ENCODE measurements at places on chromosomes 7 and 10.

DNA sequence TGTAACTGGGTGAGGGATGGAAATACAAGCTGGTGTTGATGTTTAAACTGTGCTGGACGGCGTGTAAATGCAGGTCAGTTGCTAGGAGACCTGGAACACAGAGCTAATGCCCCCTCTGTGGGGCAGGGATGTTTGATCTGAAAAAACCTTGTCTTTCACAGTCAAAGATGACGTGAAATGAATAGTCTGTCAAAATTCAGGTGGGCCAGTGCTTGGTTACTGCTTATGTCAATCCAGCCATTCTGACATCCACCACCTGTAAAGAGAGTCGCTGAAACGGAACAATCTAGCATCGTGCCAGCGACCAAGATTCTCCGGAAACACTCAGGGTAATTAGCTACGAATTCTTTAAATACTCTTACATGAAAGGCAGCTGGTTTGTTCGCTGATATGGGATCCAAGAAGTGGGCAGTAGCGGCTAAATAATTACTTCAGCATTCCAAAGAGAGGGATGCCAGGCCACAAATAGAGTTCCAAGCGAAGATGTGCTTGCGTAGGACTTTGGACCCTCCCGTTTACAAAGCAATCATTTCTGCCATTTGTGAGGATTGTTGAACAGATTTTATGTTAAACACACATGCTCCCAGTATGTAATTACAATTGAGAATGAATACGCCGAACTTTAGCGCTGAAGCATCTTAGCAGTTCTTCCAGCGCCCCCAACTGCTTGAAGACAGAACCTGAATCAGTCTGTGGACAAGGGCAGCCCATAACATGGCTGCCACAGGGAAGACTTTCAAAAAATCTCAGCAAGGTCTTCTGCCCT is 7.3 kb upstream of the ASB4 start:
- no peak for DNase-seq

DNA sequence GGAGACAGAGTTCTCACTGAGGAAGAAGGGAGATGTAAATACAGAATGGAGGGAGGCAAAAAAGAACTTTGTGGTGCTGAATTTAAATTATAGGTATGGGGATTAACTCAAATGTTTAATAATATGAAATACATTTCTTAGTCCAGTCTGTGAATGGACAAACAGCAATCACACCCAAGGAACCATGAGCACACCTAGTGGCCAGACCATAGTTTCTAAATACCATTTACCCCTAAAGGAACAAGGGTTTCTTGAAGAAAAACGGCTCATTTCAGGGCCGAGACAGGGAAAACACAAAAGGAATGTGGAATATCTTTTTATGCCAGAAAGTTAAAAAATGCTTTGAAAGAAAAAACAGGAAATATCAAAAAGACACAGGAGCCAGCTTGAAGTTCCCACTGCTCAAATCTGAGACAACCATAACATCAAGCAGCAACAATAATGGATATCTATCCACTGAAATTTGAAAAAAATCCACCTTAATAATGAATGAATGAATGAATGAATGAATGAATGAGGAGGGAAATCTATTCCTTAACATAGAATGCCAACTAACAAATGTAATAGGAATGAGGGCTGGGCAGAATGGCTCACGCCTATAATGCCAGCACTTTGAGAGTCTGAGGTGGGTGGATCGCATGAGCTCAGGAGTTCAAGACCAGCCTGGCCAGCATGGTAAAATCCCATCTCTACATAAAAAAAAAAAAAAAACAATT is 8.6 kb downstream of the IPMK start:
- DNase-seq: no peak

- no peak for DNase-seq
These were observed 63.0 kb upstream of the MPP7 start for GRCh38 chr10:28365840-28366239.

DNA sequence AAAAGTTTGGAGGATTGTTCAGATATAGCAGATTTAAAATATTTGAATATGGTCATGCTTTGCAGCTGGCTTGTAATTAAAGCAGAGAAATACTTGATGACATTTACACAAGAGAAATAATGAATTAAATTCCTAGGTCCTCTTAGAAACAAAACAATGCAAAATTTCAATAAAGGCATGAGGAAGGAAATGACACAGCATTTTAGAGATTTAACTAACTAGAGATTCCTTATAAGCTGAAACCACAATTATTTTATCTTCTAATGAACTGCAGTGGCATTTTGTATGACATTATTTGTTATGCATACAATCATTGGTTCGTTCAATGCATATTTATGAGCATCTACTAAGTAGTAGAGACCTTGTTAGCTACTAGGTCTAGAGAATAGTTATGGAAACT is 490.9 kb downstream of the ZWINT start:
- DNase-seq: no peak

GRCh38 chr7:131336956-131337355 is 9.3 kb downstream of the MKLN1 start:
- DNase-seq: no peak

All from cerebellar nuclear complex (tissue), 1 donor.